ENCODE measurements at places on chromosomes 13 and 19. TPM values are rescaled to one million over a fixed set of nuclear protein-coding genes. Genes with fewer than 3 reads are reported as not detected.

The TMPRSS9 gene
- total RNA-seq = not detected

The LYPD3 gene
- 13.0 TPM for total RNA-seq

The BICRA gene
- total RNA-seq = 2.2 TPM

The PSG3 gene
- total RNA-seq = not detected

The PTPRS gene
- total RNA-seq = 29.6 TPM

The CBARP gene
- 4.0 TPM for total RNA-seq

The KLHL1 gene
- total RNA-seq = not detected

The BST2 gene
- 26.3 TPM for total RNA-seq

The PSG6 gene
- total RNA-seq = not detected

The ZNF563 gene
- 2.4 TPM for total RNA-seq

The ZMYM5 gene
- 13.0 TPM for total RNA-seq

The FAM124A gene
- not detected for total RNA-seq

The ZNF85 gene
- total RNA-seq = 2.2 TPM

The KCNK6 gene
- total RNA-seq = 19.8 TPM

The CPB2 gene
- under 0.01 TPM for total RNA-seq

The COG3 gene
- total RNA-seq = 39.8 TPM

The PAK4 gene
- total RNA-seq = 9.2 TPM

The C13orf42 gene
- total RNA-seq = not detected

Measured in tracheal epithelial cell (primary cell).